ENCODE measurements at places on chromosomes 2 and 18. TPM values are rescaled to one million over a fixed set of nuclear protein-coding genes. Genes with fewer than 3 reads are reported as not detected.

Gene KYNU
- 0.21 TPM for total RNA-seq

Gene HOXD4
- not detected for total RNA-seq

GRCh38 chr2:232088771-232089170, 127.3 kb downstream of the DIS3L2 start:
- H3K36me3 ChIP-seq = peaks cover 18% of the 10 kb centered on the region
- H3K4me1 ChIP-seq = peaks cover 6% of the 10 kb centered on the region
- H3K27ac ChIP-seq = no peak overlapping the region

Gene CYP1B1
- total RNA-seq = 137 TPM

- H3K27me3 ChIP-seq = no peaks in the 10 kb centered on the region
- H3K4me1 ChIP-seq = no peaks in the 10 kb centered on the region
- DNase-seq = no peak
- H3K4me3 ChIP-seq = no peak overlapping the region
- no peak overlapping the region for H3K27ac ChIP-seq
- no peaks in the 10 kb centered on the region for H3K36me3 ChIP-seq
These were observed 6.0 kb downstream of the MC2R start for GRCh38 chr18:13909141-13909940.

- peak; percentile 89 for DNase-seq
- no peaks in the 10 kb centered on the region for H3K27me3 ChIP-seq
- peaks cover 3% of the 10 kb centered on the region for H3K36me3 ChIP-seq
- peak overlapping the region; percentile 98 for H3K27ac ChIP-seq
These were observed 9.0 kb downstream of the SERTAD2 start for GRCh38 chr2:64644458-64645382.

- no peak overlapping the region for H3K4me3 ChIP-seq
- no peak overlapping the region for H3K27ac ChIP-seq
- peaks cover 8% of the 10 kb centered on the region for H3K27me3 ChIP-seq
- no peak for DNase-seq
- H3K36me3 ChIP-seq = peaks cover 3% of the 10 kb centered on the region
These were observed 103.0 kb downstream of the QPCT start for GRCh38 chr2:37447446-37447845.

Gene SCYGR4
- total RNA-seq = not detected

All from osteocyte (in vitro differentiated cells).